CD4-positive, alpha-beta T cell treated with Interleukin-17A for 1 hour (primary cell): ENCODE measurements at places on chromosomes 7 and 10.

DNA sequence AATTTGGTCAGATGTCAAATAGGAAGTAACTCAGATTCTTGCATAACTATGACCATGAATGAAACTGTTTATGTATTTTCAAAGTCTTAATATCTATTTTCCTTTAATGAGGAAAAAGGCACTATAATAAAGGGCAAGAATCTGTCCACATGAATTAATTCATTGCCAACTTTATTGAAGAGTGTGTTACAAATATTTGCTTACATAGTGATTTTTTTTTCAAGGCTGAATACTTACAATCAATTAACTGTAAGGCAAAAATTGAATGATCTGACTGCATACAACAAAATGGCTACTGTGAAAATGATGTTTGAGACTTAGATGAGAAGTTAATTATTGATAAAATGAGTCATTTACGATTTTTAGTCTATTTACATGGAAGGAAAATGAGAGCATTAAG is 475.0 kb downstream of the DNAJB9 start:
- no peak for DNase-seq

GRCh38 chr7:150322833-150323681 is at the start of the genes ACTR3C and LRRC61:
Gene ACTR3C (minus strand): TSS chr7:150323545. CDS start chr7:150295296, 28,249 bp downstream.
Gene LRRC61 (plus strand): TSS chr7:150323355. CDS start chr7:150336862, 13,507 bp downstream.
- DNase-seq: peak; percentile 68

- DNase-seq: peak; percentile 16
Measured at GRCh38 chr7:26307226-26307625, 15.6 kb downstream of the SNX10 start.

GRCh38 chr7:34567906-34568305 is 90.1 kb upstream of the NPSR1 start:
- DNase-seq: no peak

GRCh38 chr7:76343294-76343930 is 15.4 kb downstream of the YWHAG start:
- DNase-seq: no peak

DNA sequence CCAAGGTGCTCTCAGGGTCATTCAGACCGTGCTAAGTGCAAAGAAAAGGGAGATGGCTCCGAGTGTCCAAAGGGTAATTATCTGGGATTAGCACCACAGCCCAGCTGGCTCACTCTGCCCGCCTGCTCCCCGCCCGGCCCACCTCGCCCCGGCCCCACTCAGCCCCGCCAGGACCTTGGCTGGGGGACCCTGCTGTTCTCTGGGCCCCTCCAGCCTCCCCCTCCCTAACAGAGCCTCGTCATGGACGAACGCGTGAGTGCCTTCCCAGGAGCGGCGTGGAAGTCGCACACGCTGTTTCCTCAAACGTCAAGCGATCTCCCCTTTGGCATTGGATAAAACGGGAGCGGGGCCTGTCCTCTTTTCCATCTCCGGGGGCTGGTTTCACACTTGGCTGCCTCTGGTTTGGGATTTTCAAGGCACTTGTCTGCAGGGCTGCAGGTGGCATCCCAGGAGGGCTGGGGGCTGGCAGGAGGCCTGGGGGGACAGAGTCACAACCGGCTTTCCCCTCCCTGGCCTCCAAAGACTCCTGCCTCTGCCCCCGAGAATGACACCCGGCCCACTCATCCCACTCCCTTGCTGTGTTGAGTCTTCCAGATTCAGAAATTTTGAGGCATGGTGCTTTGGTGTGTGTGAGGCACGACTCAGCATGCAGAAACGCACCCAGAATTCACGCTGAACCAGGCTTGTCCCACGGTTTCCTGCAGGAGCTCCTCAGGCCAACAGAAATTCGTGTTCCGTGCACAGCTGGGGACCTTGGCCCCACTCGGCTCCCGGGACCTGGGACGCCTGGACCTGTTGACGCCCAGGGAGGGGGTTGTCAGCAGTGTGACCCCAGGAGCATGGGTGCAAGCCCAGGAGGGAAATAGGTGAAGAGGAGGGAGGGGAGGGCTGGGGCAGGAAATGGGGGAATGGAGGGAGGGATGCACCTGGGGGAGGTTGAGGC is 110.0 kb downstream of the PDGFA start:
- no peak for DNase-seq

DNA sequence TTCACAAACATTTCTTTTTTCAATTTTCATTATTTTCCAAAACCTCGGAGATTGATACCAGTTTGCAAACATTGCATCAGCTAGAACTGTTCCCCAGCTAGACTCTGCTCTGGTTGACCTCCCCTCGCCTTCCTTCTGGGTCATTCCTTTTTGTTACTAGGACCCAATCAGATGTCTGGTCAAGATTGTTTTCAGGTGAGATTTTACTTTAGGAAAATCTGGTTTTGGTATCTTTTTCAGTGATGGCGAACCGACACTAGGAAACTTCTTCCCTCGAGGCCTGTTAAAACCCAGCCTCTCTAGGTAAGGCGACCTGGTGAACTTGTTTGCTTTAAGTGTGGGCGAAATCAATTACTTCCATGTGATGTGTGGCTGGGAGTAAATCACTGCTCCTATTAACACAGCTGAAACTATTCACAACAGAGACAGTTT is 8.4 kb downstream of the PROSER2 start:
- no peak for DNase-seq

DNA sequence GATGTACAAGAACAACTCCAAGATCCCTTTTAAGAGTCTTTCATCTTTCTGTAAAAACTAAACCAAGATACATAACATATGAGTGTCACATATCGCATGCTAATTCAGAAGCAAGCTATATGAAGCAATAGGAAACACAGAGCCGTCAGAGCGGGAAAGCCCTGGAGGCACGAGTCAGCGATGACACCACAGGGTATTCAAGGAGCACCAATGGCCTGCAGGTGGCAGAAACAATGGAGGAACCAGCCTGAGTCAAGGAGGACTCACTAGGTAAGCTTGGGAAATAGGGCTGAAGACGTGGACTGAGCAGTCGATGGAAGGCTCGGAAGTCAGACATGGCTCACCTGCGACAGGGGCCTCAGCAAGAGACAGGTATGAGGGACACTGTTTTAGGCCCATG is 214.4 kb downstream of the FAM107B start:
- DNase-seq: peak; percentile 82

- no peak for DNase-seq
Measured at GRCh38 chr10:131930150-131930549, 29.3 kb downstream of the PPP2R2D start.

DNA sequence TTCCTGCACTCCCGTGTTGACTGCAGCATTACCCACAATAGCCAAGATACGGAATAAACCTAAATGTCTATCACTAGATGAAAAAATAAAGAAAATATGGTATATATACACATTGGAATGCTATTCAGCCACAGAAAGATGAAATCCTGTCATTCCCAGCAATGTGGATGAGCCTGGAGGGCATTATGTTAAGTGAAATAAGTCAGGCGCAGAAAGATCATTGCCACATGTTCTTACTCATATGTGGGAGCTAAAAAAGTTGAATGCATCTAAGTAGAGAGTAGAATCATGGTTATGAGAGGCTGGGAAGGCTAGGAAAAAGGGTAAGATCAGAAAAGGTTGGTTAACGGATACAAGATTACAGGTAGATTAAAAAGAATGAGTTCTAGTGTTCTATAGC is 219.1 kb upstream of the MKI67 start:
- no peak for DNase-seq

GRCh38 chr10:4683137-4683536 is 142.9 kb upstream of the AKR1E2 start:
- no peak for DNase-seq

DNA sequence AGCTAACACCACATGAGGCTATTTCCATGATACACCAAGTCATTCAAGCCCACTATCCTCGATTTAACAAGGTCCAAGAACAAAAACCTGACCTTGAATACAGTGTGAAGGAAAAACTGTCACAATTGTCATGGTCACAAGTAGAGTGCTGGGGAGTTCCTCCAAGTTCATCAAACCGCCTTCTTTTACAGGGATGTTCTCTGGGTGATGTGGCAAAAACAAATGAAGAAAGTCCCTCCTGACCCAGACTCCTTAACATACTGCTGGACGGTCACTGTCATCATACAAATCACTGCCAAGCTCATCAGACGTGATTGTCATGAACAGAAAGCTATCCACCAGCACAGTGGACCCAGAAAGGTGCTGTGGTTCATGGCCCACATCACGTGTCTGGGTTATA is 28.9 kb downstream of the HIPK2 start:
- no peak for DNase-seq

GRCh38 chr7:120876922-120877321 is 19.0 kb upstream of the TSPAN12 start:
- no peak for DNase-seq

- DNase-seq: no peak
Measured at GRCh38 chr7:12549106-12549505, 21.4 kb upstream of the SCIN start.

DNA sequence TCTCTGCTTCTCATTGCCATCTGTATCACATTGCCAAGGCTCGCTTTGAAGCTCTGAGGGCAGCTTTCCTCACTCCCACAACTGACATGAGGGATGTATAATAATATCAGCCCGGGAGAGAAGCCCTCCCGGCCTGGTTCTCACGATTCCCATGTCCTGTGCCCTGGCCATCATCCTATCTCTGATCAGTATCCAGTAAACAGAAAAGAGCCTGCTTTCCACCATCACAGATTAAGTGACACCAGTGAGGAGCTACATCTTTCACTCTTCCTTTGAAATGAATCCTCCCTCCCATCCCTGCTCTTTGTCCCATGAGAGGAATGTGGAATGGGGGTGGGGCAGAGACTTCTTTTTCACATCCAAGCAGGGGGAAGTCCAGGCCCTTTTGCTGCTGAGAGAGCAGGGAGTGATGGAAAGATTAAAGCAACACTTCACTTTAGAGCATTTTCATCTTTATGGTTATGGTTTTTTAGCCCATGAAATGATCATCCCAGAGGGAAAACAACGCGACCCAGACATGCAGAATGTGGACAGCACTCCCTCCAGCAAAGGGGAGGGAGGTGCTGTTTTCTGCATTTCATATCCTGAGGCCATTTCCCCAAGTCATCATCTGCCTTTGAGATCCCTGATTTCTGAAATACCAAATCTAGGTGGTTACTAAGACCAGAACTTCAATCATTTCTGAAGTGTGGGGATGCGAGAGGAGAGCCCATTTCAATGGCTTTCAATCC is 84.6 kb upstream of the LYZL1 start:
- DNase-seq: no peak

GRCh38 chr7:134502463-134503371 is 24.6 kb upstream of the AKR1B10 start:
- no peak for DNase-seq

DNA sequence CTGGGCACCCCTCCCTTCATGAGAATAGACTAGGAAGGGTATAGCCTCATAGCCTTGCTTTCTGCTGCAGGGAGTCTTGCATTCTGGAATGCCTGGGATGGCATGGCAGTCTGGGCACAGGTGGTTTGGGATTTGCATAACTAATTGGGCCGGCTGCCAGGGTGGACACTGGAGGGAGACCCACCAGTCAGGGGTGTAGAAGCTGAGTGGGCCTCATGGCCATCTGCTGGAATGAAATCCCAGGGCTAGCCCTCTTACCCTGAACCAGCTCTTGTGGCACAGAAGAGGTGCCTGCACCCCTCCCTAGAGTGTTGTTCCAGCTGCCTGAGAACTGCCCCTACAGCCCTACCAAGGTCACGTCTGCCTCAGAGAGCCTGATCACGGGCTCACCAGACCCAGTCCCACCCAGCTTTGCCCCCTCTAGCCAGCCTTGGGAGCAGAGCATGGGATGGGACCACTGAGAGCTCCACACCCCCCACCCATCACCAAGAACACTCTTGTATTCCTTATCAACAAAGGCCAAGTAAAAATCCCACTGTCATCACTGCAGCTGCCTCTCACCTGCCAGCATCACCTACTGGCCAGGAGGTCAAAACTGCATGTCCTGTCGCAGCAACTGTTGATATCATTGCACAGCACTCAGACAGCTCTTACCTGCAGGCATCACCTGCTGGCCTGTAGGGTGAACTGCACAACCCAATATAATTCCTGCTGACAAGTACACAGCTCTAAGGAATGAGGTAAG is 148.9 kb downstream of the ZEB1 start:
- DNase-seq: no peak

DNA sequence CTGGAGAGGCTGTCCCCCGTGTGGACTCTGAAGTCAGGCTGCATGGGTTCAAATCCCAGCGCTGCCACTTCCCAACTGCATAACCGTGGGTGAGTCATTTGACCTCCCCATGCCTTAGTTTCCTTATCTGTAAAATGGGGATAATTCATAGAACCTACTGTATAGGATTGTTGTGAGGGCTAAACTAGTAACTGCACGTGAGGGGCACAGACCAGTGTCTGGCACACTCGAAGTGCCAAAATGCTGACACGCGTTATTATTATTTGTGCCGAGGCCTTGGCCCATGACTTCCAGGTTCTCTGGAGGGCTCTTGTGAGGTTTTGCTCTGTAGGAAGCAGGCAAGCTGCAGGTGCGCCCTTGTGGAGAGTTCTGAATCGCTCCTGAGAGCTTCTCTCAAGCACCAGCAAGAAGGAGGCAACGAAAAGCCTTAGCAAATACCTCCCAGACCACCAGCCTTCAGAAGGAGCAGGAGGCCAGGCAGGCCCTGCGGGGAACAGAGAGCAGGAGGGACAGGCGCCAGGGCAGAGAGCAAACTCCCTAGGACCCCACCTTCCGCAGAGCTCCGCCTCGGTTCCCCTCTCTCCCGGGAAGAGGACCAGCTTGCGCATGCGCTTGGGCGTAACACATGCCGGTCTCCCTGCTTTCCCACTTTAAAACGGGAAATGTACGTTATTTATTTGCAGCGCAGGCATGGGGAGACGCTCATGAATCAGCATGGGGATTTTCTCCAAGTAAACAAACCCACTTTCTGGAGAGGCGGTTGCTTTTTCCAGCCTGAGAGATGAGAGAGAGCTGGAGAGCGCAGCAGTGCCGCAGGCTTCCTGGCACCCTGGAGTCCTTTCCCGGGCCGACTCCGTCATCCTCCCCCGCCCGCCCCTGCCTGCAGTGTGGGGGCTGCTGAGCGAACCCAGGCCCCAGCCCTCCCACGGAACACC is 39.6 kb downstream of the SORCS3 start:
- no peak for DNase-seq

DNA sequence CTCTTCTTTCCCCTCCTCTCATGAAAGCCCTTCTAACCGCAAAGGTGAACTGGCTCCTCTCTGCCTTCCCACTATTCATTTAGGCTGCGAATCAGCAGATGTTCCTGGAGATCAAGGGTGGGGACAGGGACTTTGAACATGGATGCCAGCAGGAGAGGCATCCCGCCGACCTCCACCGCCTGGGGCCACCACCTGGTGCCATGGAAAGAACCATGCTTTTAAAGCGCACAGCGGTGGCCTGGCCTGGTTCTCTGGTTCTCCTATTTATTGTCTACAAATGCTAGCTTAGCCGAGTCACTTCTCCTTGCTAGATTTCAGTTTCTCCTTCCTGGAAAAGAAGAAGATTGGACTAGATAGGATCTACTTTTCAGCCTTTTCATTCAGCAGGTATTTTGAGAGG is 43.2 kb upstream of the KCNMA1 start:
- no peak for DNase-seq

DNA sequence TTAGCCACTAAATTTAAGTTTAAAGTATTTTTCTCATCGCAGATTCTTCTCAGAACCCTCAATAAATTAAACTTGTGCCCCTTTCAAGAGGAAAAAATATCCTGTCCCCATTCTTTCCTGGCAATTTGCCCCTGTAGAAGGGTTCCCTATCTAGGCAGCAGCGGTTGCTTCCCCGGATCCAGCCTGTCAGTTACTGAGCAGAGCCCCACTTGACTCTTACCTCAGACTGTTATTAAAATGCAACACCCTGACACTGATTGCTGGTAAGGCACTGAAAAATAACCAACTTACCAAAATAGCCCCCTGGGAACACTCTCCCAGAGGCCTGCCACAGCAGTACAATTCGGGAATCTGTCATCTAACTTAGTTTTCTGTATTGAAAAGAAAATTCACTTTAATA is 13.9 kb downstream of the LMTK2 start:
- DNase-seq: no peak
